SHP77 (cell line): ENCODE measurements at places on chromosomes 1 and 21.

DNA sequence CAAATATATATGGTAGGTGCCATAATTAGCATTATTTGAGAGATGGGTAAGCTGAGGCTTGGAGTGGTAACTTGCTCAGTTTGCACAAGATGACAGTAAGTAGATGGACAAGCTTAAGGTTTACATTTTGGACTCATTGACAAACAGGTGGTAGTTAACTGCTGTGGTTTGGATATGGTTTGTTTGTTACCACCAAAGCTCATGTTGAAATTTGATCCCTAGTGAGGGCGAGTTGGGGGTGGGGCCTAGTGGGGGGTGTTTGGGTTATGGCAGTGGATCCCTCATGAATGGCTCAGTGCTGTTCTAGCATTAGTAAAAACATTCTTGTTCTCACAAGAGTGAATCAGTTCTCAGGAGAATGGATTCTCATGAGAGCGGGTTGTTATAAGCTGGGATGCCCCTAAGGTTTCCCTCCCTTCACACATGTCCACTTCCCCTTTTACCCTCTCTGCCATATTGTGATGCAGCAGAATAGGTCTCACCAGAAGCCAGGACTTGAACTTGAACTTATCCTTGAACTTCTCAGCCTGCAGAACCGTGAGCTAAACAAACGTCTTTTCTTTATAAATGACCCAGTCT lies 6.6 kb upstream of the PRRX1 start:
- DNase-seq = no peak

DNA sequence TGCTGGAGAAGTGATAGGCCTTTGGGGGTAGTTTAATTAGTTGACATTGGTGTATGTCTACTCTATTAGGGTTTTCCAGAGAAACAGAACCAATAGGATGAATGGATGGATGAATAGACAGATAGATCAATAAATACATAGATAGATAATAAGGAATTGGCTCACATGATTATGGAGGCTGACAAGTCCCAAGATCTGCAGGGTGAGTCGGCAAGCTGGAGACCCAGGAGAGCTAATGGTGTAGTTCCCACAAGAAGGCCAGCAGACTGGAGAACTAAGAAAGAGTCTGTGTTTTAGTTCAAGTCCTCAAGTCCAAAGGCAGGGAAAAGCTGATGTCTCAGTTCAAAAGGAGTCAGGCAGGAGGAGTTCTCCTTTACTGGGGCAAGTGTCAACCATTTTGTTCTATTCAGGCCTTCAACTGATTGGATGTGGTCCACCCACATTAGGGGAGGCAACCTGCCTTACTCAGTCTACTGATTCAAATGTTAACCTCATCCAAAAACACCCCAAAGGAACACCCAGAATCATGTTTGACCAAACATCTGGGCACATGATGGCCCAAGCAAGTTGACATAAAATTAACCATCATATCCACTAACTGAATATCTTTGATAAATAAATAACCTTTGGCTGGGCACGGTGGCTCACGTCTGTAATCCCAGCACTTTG lies 4.5 kb upstream of the SDE2 start:
- DNase-seq = no peak

DNA sequence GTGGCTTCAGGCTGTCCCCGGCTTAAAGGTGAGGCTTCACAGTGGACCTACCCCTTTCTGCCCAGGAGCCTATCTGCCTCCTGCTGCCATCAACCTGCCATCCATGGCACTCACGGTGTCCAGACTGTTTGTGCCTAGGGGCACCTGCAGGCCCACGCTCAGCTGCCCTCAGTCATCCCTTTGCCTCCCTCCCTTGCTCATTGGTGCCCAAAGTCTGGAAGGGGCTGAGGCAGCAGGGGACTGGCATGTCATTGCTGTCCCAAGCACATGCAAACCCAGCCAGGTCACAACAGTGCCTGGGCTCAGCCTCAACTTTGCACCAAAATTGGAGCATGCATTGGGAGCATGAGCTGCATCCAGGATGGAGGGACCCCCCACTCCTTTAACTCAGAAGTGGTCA lies 1142.7 kb upstream of the NCAM2 start:
- no peak for DNase-seq

DNA sequence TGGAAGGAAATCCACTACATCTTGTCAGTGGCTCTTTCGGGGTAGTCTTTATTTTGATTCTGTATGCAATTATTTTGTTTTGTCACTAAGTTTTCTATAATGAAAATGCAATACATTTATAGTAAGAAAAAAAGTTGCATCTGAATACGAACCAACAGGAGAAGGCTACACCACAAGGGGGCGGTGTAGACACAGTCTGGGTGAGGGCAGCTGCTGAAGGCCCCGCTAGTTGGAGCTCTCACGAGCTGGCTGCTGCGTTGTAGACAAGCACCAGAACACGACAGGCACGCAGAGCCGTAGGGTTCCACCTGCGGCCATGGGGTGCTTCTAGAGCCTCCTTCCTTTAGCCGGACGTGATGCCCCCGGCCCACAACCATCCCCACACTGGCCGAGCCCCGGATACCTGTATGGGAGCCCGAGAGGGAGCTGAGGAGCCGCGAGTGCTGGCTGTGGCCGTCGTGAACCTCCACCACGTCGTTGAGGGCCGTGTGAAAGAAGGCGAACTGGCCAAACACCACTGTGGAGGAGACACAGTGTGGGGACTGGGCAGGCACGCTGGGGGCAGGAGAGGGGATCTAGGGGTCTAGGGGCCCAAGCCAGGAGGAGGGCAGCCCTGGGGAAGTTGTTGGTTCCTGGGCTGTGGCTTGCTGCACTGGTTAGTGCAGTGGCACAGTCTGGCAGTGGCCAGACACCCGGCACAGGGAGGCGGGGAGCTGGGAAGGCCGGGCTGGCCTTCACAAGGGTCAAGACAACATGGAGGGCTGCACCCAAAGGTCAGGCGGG lies 160.8 kb downstream of the ZSCAN20 start:
- DNase-seq = peak; percentile 81

GRCh38 chr1:44044071-44044801 lies 13.0 kb upstream of the SLC6A9 start:
- no peak for DNase-seq
